ENCODE measurements at places on chromosomes 2 and 18. TPM values are rescaled to one million over a fixed set of nuclear protein-coding genes. Genes with fewer than 3 reads are reported as not detected.

DNA sequence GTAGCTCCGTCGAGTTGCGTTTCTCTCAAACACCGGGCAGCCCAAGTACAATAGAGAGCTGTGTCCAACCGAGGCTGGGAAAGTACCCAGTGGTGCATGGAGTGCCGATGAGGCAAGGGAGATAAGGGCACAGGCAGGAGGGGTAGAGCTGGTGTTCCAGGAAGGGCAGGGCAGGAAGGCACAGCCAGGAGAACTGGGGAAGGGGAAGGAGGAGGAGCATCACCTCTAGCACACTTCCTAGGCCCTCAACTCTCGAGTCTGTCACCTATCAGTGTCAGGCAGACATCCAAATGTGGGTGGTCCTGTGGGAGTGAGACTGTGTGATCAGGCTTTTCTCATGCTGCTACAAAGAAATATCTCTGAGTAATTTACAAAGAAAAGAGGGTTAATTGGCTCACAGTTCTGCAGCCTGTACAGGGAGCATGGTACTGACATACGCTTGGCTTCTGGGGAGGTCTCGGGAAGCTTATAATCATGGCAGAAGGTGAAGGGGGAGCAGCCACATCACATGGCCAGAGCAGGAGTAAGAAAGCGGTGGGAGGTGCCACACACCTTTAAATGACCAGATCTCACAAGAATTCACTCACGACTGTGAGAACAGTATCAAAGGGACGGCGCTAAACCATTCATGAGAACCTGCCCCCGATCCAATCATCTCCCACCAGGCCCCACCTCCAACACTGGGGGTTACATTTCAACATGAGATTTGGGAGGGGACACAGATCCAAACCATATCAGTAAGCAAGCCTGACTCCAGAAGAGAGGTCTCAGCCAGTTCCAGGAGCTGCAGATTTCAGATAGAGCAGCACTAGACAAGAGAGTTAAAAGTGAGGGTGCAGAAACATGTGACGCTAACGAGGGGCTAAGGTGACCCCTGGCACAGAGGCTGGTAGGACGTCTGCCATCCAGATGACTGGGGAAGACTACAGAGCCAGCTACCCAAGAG, 75.7 kb downstream of the MBOAT2 start:
- DNase-seq = no peak

DNA sequence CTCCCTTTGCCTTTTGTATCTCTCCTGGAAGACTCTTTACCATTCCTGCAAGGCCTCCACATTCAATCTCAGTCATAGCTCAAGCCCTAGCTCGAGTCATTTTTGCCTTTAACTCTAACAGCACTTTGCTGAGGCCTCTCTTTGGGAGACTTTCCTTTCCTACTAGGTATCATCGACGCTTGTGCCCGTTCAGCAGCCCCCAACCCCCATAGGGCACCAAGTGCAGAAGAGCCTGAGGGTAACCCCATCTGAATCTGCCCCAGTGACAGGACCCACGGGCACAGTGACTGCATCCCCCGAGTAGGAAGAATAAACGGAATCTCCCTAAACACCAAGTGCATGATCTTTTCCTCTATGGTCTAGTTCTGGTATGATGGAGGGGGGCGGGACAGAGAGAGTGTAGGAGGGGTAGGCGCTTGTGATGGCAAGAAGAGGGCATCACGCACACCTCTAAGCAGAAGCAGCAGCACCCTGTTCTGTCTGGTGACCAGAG, 66.3 kb downstream of the UXS1 start:
- no peak for DNase-seq

DNA sequence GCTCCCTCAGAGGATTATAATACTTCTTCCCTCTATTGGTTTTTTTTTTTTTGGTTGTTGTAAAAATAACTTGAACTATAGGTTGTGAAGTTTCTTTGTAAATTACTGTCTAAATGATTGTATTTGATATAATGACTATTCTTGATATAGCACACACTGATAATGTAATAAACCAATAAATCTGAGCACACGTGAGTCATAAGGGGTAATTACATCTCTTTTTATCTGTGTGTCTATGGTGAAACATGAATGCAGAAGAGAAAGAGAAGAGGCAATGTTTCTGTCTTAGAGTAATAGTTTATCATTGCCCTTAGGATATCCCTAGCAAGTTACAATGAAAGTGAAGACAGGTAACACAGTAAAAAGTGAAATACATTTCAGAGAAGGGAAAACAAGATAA, 64.1 kb upstream of the RAPGEF4 start:
- no peak for DNase-seq

The LRRTM1 gene
- 0.37 TPM for total RNA-seq

DNA sequence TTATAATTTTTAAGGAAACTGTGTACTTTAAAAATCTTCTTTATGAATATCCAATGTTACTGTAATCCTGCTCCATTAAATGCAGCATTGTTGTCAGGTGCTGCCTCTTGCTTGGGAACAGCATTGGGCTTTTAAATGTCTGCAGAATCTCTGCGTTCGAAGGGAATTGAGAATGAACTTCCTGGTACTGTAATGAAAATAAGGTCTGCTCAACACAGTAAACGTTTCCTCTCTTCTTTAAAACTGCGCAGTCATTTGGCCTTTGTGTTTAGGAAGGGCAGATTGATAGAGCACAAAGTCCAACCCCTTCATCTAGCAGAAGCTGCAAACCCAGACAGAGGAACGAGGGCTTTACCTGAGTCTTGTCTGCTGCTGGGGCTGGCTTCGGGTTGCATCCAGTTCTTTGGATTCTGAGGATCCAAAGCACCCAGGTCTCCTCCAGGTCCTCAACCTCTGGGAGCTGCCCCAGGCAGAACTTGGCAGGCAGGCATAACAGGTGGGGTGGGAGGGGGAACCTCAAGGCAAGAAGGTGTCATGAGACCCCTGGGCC, 104.5 kb downstream of the UGGT1 start:
- DNase-seq = no peak

- no peak for DNase-seq
These were observed 208.4 kb downstream of the CDH20 start for GRCh38 chr18:61541673-61542072.

GRCh38 chr2:152063325-152063924, 35.4 kb downstream of the CACNB4 start:
- no peak for DNase-seq

The SNED1 gene
- 9.9 TPM for total RNA-seq

DNA sequence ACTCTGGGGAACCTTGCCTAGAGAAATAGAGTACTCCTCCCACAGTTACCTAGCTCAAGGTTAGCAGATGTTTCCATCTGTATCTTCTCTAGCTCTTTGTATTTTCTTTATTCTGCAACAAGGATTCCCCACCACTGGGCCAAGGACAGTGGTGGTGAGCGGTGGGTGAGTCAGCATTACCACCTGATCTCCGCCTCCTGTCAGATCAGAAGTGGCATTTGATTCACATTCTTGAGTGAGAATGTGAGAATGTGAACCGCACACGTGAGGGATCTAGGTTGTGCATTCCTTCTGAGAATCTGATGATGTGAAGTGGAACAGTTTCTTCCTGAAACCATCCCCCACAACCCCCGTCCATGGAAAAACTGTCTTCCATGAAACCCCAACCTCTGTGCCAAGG, 9.0 kb downstream of the EPB41L3 start:
- DNase-seq = no peak

- DNase-seq = no peak
These were observed 92.6 kb downstream of the ACTR2 start for GRCh38 chr2:65320042-65320725.

DNA sequence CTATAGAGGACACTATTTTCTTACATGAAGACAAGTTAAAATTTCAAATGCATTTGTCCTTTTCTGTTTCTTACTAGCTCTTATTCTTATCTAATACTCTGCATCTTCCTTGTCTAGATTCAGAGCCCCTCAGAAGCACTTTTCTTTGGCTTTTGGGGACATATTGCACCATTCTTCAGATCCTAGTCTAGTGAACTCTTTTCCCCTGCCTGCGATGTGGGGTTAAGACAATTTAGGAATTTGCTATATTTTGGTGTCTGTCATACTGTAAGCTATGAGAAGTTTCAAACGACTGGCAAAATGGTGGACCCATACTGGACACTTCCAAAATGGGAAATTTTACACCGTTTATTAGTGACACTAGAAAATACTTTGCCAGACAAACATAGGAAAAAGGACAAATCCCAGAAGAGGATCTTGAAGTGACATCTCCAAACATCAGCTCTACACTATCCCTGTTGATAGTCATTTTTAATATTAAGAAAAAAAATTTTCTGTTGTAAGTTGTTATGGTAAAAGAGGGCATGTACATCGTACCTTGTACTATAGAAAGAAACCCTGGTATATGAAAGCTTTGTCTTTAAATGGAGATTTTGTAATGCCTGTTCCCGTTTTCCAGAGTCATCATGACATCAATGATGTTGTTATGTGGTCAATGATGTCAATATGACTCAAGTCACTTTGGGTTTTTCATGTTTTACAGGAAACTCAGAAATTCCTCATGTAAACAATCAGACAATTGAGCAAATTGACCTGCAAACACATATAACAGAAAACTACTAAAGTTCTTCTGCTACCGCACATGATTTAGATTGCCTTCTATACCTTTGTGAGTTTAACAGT, 4.4 kb upstream of the KYNU start:
- no peak for DNase-seq

The KCNIP3 gene
- 5.9 TPM for total RNA-seq

DNA sequence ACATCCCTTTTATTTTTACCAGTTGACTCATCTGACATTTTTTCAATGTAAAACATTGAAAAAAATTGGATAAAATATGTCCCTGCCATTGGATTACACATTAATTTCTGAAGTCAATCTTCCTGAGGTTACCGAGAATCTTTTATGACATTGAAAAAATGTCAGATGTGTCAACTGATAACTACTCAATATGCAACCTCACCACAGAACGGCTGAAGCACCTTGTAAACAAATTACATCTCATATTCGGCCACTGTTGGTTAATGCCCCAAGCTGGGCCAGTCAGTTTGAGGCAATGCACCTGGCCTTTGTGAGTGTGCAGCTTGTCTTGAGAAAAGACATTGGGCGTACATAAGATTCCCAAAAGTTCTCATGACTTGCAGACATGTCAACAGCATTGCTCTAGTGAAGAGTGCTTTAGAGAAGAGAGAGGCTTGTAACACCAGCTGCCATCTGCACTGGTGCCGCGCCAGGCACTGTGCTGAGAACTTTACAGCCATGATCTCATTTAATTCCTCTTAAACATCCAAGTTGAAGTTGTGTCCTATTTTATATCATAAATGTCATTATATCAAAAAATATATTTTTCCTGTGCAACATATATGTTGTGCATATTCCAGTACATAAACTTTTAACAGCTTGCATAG, 112.7 kb upstream of the SLC35G4 start:
- DNase-seq = no peak

- DNase-seq = peak; percentile 87
These were observed 1.2 kb upstream of the DNAJB2 start for GRCh38 chr2:219277703-219278654.

- DNase-seq = no peak
These were observed 67.1 kb downstream of the ZBTB7C start for GRCh38 chr18:48342125-48342524.

DNA sequence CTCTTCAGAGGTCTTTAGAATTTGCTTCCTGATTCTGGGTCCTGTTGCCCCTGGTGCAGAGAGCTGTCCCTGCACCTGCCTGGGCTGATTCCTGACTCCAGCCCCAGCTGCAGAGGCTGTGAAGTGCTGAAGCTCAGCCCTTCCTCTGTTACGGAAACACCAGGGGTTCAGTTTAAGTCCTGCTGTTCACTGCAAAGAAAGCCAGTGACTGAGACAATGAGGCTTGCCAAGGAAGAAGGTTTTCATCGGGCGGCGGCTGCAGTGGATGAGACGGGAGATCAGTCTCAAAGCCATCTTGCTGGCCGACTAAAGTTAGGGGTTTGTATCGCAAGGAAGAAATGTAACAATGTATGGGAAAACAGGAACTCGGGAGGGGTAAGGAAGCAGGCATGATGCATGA, 142.4 kb upstream of the ZNF236 start:
- DNase-seq = no peak

DNA sequence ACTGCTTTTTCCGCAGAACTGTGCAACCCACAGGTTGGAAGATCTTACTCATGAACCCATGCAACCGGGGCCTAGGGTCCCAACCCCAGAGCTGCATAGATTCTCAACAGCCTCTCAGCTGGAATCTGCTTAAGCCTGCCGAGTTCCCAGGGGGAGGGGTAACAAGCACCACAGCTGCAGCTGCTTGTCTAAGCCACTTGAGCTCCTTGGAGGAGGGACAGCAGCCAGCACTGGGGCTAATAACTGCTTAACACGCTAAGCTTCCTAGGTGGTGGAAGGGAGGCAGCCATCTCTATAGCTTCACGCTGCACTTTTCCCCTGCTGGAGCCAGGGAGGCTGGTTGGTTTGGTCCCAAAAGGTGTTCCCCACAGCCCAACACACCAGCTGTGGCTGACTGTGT, 311.6 kb downstream of the DSC3 start:
- no peak for DNase-seq

- DNase-seq = no peak
These were observed 87.5 kb upstream of the ALKAL2 start for GRCh38 chr2:375270-375955.

The LANCL1 gene
- total RNA-seq = 27.4 TPM

- no peak for DNase-seq
These were observed 7.9 kb downstream of the ARL4C start for GRCh38 chr2:234488913-234489451.

GRCh38 chr2:106159866-106160785, 34.0 kb downstream of the UXS1 start:
- no peak for DNase-seq

DNA sequence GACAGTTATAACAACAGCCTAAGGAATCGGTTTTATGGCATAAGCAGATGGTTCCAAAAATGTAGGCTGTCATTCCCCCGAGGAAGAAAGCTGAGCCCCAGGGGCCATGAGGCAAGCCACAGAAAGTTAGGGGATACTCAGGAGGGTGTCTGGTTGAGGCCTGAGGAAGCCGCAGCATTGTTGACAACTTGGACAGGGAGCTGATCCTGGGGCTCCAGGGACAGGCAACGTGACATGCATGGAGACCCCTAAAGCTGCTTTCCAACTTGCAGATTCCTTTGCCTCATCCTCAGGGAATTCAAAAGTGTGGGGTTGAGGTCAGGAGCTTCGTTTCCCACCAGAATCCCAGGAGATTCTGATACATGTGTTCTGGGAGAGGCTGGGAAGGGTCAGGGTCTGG, 20.9 kb downstream of the CELF4 start:
- no peak for DNase-seq

DNA sequence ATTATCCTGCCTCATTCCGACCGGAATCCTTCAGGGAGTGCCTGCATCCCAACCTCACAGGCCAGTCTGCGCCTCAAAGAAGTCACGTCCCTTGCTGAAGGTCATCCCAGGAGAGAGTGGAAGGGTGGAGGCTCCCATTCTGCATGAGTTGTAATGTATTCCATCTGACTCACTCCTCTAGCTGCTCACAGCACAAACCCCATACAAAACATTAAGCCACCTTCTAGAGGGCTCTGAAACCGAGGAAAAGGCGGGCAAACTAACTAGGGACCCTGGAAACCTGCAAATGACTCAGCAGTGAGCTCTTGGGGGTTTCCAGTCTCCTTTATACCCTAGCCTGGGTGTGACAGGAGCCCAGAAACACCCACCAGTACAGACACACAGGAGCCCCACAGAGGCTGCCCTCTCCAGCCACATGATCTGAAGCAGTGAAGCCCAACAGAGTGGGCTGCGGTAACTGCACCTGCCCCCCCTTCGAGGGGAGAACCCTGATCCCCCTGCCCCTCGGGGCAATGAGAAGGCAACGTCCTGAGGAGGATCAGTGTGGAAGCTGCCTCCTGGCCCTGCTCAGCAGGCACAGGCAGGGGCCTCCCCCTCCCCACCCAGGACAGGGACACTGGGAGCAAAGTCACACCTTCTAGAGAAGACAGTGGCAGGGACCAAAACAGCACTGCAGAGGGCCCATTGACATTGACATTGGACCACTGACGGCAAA, 69.3 kb upstream of the SNTG2 start:
- DNase-seq = peak; percentile 11
